HCT116 (cell line): ENCODE measurements at places on chromosomes 12 and 14. TPM values are rescaled to one million over a fixed set of nuclear protein-coding genes. Genes with fewer than 3 reads are reported as not detected.

GRCh38 chr14:32633224-32633859 is 304.2 kb downstream of the AKAP6 start:
- no peak for DNase-seq

- DNase-seq, result no peak
Observed at GRCh38 chr14:20624495-20625070, 16.9 kb downstream of the OR6S1 start.

The LMBR1L gene
- 44.4 TPM for total RNA-seq

The AMDHD1 gene
- 3.0 TPM for total RNA-seq

The KRT84 gene
- not detected for total RNA-seq

DNA sequence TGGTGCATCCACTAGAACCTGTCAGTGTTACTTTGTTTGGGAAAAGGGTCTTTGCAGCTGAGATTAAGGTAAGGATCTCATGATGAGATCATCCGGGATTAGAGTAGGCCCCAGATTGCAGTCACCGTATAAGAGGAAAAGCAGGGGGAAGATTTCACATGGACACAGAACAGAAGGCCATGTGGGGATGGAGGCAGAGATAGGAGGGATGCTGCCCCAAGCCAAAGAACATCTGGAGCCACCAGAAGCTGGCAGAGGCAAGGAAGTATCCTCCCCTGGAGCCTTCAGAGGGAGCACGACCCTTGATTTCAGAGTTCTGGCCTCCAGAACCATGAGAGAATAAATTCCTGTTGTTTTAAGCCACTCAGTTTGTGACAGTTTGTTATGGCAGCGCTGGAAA is 39.6 kb downstream of the CMKLR1 start:
- no peak for DNase-seq

The NPAS3 gene
- not detected for total RNA-seq

The PYM1 gene
- total RNA-seq, result 24.8 TPM

DNA sequence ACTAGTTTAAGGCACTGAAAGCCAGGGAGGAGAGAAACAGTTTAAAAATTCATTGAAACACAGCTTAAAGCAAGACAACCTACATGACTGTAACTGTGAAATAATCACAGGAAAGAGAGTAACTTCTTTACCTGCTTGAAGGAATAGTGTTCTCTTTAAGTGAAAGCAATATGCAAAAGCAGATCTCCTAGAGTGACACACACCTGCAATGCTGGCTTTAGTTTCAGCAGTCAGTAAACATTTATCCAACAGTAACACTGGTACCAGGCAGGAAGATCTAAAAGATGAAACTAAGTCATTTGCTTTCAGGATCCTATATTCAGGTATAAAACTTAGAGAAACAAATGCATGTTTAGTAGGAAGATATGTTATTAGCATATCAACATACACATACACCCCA is 85.3 kb upstream of the PPM1H start:
- no peak for DNase-seq

DNA sequence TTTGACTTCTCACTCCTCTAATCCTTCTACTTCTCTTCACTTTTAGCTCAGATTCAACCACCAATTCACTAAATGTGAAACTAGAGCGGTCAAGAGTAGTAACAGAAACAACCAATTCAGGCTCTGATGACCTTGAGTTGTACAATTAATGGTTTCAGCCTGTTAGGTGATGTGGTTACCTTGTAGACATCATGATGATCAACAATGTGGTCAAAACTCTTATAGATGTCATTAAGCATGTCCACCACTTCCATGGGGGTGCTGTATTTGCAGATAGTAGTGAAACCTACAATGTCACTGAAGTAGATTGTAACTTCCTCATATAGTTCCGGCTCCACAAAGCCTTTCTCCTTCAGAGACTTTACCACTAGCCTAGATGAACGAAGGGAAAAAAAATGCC is 54.1 kb upstream of the PLBD1 start:
- DNase-seq, result no peak

DNA sequence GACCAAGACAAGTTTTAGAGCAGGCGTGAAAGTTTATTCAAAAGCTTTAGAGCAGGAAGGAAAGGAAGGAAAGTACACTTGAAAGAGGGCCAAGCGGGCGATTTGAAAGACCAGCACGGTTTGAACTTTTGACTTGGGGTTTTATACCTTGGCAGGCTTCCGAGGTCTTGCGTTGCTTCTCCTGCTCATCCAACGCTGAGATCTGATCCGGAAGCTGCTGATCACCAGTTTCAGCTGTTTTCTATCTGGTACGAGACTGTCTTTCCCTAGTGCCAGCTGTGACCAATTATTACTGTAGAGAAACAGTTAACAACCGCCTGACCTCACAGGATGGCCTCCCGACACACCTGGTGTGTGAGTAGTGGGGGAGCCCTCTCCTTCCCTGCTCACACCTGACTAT is 20.6 kb upstream of the SNRPF start:
- no peak for DNase-seq

- no peak for DNase-seq
Observed at GRCh38 chr14:24186831-24187538, 1.6 kb downstream of the IPO4 start.

The SLC7A7 gene
- 0.27 TPM for total RNA-seq

The AKAP3 gene
- total RNA-seq, result 4.3 TPM

DNA sequence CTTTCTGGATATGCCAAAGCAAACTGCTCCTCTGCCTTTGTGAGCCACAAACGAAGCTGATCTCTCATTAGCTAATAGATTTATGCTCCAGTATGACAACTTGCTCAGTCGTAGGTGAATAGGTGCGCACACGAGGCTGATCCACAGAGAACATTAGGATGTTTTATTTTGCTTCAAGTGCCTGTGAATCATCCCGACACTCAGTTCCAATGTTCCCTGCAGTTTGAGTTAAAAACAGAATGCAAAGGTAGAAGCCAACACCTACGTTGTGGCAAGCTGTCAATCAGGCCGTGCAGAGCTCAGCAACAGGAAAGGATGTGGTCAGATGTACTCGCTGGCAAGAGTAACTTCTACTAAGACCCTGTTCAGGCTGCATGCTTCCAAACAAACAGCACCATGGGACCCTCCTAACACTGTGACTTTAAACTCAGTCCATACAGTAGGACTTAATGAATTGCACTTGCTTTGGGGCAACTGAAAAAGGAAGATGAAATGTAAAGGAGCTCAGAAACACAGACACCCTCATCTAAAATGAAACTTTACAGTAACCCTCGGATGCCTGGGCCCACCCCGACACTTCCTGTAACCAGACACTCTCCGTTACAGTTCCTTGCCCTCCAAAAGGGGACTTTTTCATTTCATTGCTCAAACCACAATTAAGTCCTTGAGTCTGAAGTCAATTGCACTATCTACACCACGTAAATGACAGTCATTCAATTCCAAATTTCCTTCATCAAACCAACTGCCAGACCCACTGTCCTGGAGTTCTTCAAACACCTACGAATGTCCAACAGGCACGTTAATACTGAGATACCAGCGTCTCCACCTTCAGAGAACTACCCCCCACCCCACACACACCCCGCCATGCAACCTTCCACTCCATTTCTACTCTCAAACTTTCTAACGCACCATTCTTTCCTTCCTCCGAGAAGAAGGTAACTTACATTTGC is 1.6 kb downstream of the CCDC88C start:
- no peak for DNase-seq

DNA sequence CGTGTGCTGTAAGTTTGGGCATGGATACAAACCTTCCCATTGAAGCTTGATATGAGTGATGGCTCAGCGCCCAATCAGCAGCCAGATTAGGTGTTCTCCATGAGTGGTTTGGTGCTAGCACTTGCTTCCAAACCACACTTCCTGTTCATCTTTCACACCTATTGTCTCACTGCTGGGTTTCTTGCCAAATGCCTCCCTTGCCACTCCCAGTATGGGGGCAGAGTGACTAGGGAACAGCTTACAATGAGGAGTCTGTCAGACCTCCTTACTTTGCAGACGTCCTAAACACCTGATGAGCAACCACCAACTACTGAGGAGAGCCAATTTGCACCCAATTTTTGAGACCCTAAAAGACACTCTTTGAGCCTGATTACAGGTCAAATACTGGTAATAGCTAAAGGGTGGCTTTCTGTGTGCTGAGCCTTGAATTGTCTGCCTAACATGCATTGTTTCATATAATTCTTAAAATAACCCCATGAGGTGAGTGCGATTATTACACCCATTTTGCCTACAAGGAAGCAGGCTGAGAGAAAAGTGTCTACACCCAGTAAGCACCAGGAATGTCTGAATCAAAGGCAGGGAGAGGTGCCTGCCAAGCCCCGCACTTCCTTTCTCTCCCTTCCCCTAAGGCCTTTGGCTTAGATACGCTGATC is 48.4 kb upstream of the FOS start:
- DNase-seq, result peak; percentile 72

- DNase-seq, result peak; percentile 65
Observed at GRCh38 chr14:72024043-72024407, 91.8 kb downstream of the RGS6 start.

The KIF26A gene
- 10.2 TPM for total RNA-seq

- no peak for DNase-seq
Observed at GRCh38 chr12:57521525-57522010, 1.1 kb upstream of the MBD6 start.

The SLC24A4 gene
- total RNA-seq, result not detected

- no peak for DNase-seq
Observed at GRCh38 chr12:25151476-25151875, 43.5 kb downstream of the DNAI7 start.

DNA sequence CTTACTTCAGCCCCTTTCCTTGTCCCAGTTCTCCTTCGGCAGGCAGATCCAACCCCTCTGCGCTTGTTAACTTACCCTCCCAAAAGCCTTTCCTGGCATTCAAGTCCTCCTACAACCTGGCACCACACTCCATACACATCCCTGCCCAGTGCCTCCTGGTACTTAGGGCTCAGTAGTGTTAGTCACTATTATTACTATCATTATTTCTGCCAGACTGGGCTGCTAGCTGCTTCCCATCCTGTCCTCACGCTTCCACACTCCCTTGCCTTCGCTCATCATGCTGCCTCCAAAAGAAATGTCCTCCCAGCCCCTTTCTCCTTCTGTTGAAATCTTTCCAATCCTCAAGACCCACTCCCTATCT is 1.6 kb upstream of the HDAC7 start:
- no peak for DNase-seq

DNA sequence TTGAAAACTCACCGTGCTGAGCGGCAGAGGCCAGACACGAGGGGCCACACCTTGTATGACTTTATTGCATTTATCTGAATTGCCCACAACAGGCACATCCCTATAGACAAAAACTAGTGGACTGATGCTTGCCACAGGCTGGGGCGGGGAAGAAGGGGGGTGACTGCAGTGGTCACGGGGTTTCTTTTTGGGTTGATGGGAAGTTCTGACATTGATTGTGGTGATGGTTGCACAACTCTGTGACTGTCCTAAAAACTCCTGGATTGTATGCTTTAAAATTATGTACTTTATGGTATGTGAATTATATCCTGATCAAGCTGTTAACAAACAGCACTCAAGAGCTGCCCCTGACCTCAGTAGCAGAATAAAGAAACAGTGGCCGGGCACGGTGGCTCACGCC is 25.7 kb downstream of the DHX37 start:
- no peak for DNase-seq

- no peak for DNase-seq
Observed at GRCh38 chr14:32472512-32473463, 143.7 kb downstream of the AKAP6 start.

The SIX1 gene
- total RNA-seq, result 2.5 TPM

The FLVCR2 gene
- 0.84 TPM for total RNA-seq

DNA sequence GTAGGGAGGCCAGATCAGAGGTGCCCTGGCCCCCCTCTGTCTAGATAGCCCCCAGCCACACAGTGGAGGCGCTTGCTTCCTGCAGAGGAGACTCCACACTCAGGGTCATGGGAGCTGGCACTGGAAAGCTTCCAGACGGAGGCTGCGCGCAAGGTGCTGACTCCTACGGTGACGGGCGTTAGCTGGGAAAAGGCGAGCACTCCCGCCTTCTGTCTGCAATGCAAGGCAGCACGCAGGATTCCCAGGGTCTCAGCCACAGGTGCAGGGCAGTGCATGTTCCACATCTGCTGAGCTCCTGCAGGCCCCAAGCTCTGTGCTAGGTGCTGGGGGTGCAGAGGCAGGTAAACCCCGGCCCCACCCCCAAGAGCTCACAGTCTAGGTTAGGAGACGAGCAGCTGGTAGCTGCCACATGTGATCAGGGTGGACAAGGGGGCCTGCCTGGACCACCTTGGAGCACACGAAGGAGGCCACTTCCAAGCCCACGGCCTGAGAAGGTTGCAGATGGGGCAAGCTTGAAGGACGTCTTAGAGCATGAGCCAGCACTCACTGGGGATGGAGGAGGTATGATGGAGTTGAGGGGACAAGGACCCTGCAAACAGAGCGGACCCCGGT is 310.9 kb upstream of the DIO3 start:
- DNase-seq, result no peak

- no peak for DNase-seq
Observed at GRCh38 chr12:45939759-45940158, 50.6 kb downstream of the SCAF11 start.

DNA sequence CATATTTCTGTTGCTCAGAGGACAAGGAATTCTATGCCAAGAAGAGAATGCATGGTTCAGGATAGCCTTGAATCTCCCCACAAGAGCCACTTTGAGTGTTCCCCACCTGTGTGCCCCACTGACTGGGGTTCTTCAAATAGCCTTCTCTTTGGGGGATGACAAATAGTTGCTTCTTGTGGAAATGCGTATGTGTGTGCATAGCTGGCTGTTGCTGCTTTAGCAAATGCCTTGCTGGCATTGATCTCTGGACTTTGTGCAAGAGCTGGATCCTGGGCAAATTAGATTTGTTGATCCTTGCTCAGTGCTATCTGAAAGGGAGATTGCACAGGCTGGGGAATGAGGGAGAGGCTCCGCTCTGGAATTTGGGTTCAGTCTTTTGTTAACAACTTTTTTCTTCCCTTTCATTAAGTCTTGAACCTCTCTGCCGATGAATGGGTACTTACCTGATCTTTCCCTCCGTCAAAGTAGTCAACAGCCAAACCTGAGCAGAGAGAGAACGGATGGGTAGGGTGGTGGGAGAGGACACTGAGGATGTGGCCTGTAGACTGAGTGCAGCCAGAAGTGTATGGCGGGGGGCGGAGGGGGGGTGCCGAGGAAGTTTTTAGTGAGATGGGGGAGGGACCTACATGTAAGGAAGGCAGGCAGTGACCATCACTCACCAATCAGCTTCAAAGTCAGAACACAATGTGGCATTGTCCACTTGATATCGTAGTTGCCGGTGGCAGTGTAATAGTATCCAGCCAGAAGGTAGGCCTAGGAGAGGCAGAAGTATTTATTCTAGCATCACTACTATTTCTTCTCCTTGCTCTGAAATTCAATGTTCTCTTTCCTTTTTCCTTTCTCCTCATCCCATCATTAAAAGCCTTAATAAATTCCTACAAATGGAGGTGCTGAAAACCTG is 10.7 kb downstream of the EMG1 start:
- DNase-seq, result no peak

DNA sequence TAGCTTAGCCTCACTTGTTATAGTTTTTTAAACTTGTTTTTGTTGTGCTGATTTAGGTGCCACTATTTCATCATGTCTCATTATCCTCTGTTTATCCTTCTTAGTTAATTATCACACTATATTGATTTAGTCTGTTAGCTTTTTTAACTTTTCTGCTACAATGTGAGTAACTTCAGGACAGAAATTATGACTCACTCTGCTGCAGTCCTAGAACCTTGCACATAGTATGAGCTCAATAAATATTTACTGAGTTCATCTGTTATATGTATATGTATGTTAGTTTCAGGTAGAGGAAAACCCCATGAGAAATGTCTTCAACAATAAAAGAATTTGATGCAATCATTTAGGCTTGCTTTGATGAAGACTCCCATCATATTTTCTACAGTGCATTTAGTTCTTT is 224.3 kb upstream of the NAV3 start:
- DNase-seq, result no peak

The FRMD6 gene
- total RNA-seq, result 11.4 TPM

The SRGAP1 gene
- total RNA-seq, result 16.6 TPM
